Inflammatory macrophage treated with lipopolysaccharide for 1 hour (primary cell): ENCODE measurements at places on chromosomes 6 and 20.

DNA sequence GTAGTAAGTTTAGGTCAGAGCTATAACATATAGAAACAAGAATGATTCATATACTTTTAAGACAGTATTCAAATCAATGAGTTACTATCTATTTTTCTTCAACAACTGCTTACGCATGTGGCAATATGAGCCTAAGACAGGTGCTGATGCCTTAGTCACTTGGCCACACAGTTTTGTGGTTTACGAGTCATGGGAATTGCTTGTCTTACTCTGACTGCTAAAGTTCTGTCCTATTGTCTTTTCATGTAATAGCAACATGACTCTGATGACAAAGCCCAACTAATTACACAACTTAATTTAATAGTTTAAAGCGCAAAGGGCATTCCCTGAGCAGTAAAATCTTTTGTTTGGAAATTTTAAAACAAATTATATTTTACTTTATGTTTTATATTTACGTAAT, 159.3 kb upstream of the CENPW start:
- peak; percentile 15 for DNase-seq

GRCh38 chr6:1825277-1825676, 215.6 kb downstream of the FOXC1 start:
- DNase-seq = no peak

DNA sequence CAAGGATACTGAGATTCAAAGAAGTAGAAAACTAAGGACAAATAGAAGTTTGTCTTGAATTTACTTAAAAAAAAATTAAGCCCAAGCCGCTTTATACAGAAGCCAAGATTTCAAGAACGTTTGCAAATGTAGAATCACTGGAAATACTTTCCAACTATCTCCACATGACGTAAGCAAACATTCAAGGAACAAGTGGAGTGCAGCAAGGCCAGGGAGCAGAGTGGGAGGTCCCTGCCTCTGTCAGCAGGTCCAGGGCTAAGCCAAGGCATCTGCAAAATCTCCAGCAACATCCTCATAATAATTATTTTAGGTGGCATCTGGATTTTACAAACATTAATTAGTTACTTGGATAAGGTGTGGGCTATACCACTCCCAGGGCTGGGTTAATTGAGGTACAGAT, 60.1 kb upstream of the AKIRIN2 start:
- DNase-seq = no peak

DNA sequence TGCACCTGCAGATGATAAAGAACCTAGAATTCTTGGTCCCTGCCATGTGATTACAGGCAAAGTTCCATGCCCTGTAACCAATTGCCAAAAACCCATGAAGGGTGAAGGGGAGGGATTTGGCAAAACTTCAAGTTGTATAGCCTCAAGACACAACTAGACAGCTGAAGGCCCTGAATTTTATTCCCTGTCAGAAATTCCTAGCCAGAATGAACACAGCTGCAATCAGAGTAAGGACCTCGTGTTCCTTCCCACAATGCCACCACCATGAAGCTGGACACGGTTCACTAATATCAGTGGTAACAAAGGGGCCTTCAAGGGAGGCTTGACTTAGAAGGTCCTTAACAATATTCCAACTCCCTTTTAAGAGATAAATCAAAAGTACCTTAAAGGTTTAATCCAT, 22.5 kb upstream of the IRAK1BP1 start:
- no peak for DNase-seq

DNA sequence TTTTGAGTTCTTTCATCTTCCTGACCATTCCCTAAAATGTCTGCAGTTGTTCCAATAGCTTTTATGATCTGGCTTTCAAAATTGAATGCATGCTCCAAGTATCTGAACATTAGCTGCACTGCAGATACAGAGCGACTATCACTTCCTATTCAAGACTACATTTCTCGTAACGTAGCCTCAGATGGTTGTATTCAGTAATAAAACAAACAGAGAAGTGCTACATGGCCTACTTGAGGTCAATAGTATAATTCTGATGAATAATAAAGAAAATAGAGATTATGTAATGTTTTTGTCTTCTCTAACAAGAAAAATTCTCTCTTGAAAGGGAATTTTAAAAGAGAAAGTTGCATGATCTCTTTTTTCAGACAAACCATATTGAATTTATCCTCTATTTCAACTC, 333.9 kb upstream of the IRAK1BP1 start:
- DNase-seq = no peak

GRCh38 chr6:108760126-108761050, 87.8 kb upstream of the ARMC2 start:
- DNase-seq = peak; percentile 39

- no peak for DNase-seq
These were observed 15.2 kb downstream of the MAPRE1 start for GRCh38 chr20:32834972-32835371.

DNA sequence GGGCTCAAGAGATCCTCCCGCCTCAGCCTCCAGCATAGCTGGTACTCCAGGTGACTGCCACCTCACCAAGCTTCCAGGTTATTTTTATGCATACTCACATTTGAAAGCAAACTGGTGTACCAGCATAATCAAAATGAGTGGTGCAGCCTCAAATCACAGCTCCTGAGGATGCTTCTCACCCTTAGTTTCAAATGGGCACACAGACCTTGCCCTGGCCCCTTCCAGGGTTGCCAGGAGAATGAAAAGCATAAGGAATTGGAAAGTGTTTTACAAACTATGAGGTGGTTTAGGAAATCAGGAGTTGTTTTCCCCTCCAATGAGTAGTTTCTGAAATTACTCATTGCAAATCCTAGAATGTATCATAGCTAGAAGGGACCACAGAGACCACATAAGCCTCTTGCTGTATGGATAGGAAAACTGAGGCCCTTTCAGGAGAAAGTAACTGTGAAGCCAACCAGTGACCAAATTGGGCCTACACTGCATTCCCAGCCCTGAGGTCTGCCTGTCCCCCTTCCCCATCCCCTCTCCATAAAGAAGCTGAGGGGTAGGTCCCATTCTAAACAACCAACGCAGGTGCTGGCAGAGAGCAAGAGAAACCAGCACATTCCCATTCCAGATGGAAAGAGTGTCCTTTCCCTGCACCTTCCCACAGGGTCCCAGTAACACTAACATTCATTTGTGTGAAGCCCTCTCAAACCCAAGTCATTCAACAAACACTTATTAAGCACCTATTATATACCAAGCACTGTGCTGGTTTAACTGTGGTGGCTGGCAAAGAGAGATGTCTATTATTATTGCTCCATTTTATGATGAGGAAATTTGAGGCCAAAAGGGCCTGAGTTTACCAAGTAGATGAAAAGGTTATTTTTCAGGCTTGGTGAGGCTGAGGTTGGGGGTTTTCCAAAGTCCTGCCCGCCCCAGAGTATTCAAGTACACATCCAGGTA, 2.1 kb upstream of the E2F1 start:
- DNase-seq = no peak
